Right renal pelvis (tissue), 4 donors: ENCODE measurements at places on chromosomes 3 and 15. TPM values are rescaled to one million over a fixed set of nuclear protein-coding genes. Genes with fewer than 3 reads are reported as not detected.

PLCB2 gene
- polyA plus RNA-seq, result 12.3 TPM

COL8A1 gene
- polyA plus RNA-seq, result 6.8 TPM

MFAP1 gene
- 69.5 TPM for polyA plus RNA-seq

MORC1 gene
- polyA plus RNA-seq, result 0.40 TPM

ONECUT1 gene
- 0.19 TPM for polyA plus RNA-seq

LHFPL4 gene
- not detected for polyA plus RNA-seq

IL20RB gene
- polyA plus RNA-seq, result 0.30 TPM

TRPM1 gene
- polyA plus RNA-seq, result 0.53 TPM

LDHAL6B gene
- polyA plus RNA-seq, result 0.17 TPM

GRCh38 chr3:10198761-10199649, 34.3 kb downstream of the IRAK2 start:
- DNase-seq, result no peak

- no peak for DNase-seq
These were observed 28.0 kb downstream of the CCDC33 start for GRCh38 chr15:74264081-74264501.

- DNase-seq, result no peak
These were observed 70.9 kb upstream of the TMEM115 start for GRCh38 chr3:50430191-50430590.

GRCh38 chr3:129838086-129838485, 55.4 kb downstream of the TMCC1 start:
- DNase-seq, result no peak

- DNase-seq, result no peak
These were observed 16.3 kb upstream of the TRAT1 start for GRCh38 chr3:108806316-108806715.

GRCh38 chr15:98548139-98548971, 100.0 kb upstream of the IGF1R start:
- no peak for DNase-seq

- no peak for DNase-seq
These were observed 378.7 kb downstream of the C3orf38 start for GRCh38 chr3:88528494-88528893.

GRCh38 chr3:102148598-102149337, 286.0 kb upstream of the ZPLD1 start:
- DNase-seq, result no peak

- DNase-seq, result no peak
These were observed 20.6 kb downstream of the SPSB4 start for GRCh38 chr3:141071681-141072260.

DNA sequence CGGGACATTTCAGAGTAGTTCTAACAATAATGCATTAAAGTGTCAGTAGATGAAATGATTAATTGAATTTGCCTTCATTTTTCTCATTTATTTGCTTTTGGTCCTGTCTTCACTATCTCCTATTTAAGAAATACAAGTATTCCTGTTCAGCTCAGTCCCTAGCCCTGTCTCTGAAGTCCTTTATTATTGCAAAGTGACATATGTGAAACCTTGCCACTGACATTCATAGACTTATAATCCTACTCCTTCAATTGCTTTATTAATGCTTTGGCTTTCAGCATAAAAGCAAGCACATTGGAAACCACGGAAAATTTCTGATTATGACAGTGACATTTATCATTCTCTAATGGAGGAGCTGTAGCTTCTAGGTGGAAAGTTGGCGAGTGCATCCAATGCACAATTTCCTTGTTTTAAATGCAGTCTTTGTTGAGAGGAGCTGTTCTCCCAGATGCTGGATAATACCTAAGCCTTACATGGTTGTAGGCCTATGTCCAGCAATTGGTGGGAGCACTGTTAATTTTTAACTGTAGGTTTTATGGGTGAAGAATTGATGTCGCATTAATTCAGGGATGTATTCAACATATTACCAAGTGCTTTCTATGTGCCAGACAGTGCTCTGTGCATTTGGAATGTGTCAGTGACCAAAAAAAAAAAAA, 337.8 kb downstream of the FEZF2 start:
- no peak for DNase-seq

- DNase-seq, result peak; percentile 84
These were observed 48.9 kb upstream of the POLG start for GRCh38 chr15:89383365-89384175.

DNA sequence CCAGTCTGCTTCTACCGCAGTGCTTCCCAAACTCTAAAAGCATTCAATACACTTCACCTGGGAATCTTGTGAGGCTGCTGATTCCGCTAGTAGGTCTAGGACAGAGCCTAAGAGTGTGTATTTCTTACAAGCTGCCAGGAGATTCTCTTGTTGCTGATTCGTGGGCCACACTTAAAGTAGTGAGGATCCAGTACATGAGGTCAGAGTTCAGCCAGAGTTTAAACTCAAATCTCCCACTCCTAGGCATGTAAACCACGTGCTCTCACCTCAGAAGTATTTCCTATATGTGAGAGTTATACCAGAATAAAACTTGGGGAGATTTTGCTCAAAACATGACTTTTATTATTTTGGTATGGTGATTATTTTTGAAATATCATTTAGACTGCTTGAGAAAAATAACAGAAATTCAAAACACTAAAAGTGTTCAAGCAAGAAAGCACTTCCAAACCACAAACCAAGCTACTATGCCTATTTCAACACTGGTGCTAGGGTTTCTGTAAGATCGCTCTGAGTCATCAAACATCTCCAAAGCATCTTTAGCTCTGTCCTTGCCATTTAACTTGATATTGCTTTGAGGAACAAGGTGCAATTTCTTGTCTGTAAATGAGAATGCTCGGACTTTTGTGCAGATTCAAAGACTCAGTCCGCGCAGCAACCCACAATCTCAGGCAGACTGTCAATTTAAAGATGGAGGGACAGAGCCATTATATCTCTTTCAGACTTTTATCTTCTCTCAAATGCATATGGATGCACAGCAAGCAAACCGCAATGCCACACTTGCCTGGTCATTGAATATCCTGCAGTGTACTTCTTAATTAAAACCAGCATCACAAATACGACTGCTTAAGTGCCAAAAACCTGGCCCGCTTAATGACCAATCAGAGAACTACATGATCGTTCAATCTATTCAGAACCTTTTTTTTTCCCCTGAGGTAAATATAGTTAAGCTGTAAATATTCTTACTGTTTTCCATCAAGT, 59.8 kb downstream of the AGTR1 start:
- no peak for DNase-seq

DNA sequence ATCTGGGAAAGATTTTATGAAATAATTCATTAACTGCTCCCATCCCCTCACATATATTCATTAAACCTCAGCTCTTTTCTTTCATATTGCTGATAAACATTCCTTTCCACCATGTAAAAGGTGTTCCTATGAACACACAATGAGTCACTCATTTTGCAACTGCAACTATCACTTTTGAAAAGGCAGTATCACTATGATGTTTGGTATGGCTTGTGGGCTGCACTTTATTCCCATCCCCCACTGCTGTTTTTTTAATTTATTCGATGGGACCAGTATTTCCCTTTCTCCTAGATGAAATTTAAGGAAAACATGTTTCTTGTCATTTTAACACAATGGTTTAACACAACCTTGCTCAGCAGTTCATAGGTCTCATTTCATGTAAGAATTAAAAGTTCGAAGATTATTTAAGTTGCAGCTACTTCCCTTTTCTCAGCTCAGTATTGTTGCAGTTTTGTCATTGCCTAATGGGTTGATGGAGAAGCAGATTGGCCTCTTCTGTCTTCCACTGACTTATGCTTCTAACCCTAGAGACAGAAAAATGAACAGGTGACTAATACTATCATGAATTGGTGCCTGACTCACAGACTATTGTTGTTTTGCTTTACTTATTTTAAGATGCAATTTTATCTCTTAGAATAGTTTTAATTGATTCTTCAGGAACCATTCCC, 280.3 kb downstream of the ZPLD1 start:
- no peak for DNase-seq

GRCh38 chr3:151827816-151828215, 13.9 kb downstream of the AADAC start:
- no peak for DNase-seq

- no peak for DNase-seq
These were observed 438.7 kb upstream of the KCNMB2 start for GRCh38 chr3:178097576-178097975.

GRCh38 chr3:191961022-191961421, 500.1 kb downstream of the PYDC2 start:
- no peak for DNase-seq

GRCh38 chr3:100316641-100317069, 17.9 kb upstream of the NIT2 start:
- peak; percentile 17 for DNase-seq

DNA sequence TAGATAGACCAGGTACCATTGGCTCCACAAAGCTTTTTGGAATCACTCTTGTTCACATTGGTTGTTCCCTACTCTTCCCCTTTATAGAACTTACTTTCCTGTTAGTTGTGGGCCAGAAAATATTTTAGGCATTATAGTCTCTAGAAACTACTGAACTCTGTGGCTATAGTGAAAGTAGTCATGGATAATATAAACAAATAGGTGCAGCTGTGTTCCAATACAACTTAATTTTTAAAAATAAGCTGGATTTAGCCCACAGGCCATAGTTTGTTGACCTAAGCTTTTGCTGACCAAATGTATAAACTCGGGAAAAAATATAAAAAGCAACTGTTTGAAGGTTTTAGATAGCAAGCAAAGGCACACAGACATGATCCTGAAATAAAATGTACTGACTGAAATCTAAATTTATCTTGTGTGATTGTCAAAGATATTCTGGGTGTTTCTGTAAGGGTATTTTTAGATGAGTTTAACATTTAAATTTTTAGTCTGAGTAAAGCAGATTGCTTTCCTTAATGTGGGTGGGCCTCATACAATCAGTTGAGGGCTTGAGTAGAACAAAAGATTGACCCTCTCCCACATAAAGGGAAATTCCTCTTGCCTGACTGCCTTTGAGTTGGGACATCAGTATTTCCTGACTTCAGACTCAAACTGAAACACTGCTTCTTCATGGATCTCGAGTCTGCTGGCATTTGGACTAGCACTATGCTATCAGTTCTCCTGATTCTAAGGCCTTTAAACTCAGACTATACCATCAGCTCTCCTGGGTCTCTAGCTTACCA, 13.2 kb downstream of the IQCB1 start:
- no peak for DNase-seq

GRCh38 chr15:100438570-100438969, 90.2 kb downstream of the CERS3 start:
- peak; percentile 55 for DNase-seq

- no peak for DNase-seq
These were observed 282.3 kb downstream of the CNTN3 start for GRCh38 chr3:74332165-74332564.

GRCh38 chr3:197522183-197522715, 33.5 kb downstream of the BDH1 start:
- DNase-seq, result no peak

- no peak for DNase-seq
These were observed 8.7 kb downstream of the FAH start for GRCh38 chr15:80161468-80162016.

GRCh38 chr15:91099616-91099994, 452 bp upstream of the SV2B start:
- no peak for DNase-seq

- no peak for DNase-seq
These were observed 3.2 kb downstream of the PTPRG start for GRCh38 chr3:61564395-61565059.

DNA sequence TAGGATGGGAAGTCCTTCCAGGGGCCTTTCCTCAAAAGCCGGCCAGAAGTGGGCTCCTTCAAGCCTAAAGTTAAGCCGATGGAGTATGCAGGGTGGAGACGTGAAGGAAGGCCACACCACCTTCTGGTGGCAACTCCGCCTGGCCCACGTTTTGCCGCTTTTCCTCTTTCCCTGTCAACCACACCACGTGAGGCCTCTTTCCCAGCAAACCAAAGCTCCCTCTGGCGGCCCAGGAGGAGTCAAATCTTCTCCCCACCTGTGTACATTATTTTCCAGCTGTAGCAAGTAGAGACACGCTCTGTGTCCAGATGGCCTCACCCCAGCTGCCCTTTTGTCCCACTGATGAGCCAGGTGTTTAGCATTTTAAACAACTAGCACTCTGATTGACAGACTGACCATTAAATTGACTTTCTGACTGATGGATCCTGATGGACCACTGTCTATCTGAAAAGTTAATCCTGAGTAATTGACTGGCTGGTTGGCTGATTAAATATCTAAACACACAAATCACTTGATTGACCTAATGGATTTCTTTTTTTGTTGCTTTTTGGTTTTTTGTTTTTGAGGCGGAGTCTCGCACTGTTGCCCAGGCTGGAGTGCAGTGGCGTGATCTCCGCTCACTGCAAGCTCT, 59.6 kb upstream of the ZBTB38 start:
- DNase-seq, result no peak

DNA sequence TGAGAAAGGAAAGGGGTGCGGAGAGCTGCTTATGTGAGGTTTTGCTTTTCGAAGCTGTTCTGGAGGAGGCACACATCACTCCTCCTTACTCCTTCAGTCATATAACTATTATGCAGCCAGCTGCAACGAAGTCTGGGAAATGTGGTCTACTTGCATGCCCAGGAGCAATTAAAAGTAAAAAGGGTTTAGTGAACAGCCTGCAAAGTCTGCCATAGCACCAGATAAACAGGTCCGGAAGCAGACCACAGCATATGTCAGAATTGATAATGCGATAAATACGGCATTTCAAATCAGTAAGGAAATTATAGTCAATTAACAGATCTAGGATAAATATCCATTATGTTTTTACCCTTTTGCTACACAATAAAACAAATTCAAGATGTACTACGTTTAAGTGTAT, 99.5 kb downstream of the POLR2M start:
- DNase-seq, result no peak

- no peak for DNase-seq
These were observed 119.1 kb downstream of the ADCY5 start for GRCh38 chr3:123329636-123330340.

GRCh38 chr3:174821477-174821876, 37.7 kb upstream of the NAALADL2 start:
- DNase-seq, result no peak

- no peak for DNase-seq
These were observed 28.9 kb upstream of the PARL start for GRCh38 chr3:183913580-183913920.

DNA sequence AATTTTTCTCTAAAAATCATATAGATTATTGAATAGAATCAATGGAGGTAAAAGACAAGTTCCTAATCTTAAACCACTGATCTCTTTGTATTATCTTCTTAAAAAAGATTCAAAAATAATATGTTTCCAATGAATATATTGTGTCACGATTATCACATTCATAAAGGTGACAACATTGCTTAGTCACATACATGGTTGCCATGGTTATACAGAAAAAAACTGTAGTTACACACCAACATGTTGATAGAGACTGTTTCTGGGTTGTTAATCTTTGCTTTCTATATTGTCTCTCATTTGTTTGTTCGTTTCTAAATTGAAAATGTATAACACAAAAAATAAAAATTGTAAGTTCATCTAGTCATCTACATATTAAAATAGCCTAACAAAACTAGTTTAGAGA, 376.0 kb upstream of the ALCAM start:
- DNase-seq, result no peak

DNA sequence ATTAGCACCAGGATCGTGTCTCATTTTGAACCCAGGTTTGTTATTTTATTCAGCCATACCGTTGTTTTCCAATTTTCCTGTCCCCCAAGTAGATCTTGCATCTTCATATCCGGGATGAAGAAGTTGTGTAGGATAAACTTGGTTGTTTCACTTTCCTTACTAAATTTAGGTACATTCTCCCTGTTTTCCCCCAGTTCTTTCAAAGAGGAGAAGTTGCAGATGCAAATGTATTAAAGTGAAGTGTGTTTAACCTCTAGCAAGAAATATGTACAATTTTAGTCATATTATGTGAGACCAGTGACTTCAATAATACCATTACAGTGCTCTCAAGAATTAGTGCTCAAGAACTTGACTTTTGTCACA, 1.3 kb downstream of the ATXN7 start:
- no peak for DNase-seq
